ENCODE measurements at places on chromosomes 2 and 18.
A peak's percentile ranks its signal among the peaks of the same experiment; 100 is the strongest.

GRCh38 chr2:42573256-42573655 lies 4.8 kb downstream of the MTA3 start:
- no peak for DNase-seq

- no peak for DNase-seq
Measured at GRCh38 chr18:59414111-59414653, 55.1 kb upstream of the LMAN1 start.

DNA sequence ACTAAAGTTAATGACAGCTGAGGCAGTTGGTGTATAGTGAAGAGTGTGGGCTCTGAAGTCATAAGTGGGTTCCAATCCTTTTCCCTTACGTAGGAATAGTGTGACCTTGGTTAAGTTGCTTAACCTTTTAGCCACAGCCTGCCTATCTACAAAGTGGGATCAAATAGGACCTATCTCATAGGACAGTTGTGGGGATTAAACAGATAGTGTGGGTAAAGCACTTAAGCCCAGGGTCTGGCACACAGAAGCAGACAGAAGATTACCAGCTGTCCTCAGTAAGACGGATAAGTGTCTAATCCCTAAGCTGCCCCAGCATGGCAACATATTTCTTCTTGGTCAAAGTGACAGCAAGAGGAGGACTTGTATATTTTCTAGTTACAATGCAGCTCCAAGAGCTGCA lies 28.2 kb downstream of the UBE2F start:
- DNase-seq: no peak

- peak; percentile 64 for DNase-seq
Measured at GRCh38 chr2:166539340-166540162, 45.5 kb upstream of the SCN7A start.

DNA sequence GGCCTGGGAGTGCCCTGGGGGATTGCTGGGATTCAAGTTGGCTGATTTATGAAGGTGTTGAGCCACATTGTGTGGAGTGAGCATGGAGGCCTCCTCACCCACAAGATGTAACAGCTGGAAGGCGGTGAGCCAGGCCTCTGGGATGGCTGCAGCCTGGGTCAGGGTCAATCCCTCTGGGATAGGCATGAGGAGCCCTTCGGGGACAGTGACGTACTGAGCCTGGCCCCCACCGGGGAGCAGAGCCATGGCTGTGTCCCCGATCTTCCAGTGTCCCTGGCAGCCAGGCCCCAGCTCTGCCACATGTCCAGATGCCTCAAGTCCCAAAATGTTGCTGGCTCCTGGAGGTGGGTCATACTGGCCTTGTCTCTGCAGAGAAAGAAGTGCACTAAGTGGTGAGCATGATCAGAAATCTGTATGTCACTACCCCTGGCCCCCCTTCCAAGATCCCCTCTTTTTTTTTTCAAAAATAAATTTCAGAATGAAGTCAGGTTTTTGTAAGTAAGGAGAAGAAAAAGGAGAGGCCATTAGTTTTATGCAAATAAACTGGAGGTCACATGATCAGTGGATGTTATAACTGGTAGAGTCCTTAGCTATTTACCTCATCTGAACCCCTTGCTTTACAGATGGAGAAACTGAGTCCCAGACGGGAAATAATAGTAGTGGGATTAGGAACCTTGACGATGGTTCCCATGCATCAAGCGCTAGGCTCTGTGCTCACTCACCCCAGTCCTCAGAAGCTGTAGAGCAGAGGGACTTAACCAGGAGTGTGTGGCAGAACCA lies 1.7 kb downstream of the TP53I3 start:
- DNase-seq: no peak

DNA sequence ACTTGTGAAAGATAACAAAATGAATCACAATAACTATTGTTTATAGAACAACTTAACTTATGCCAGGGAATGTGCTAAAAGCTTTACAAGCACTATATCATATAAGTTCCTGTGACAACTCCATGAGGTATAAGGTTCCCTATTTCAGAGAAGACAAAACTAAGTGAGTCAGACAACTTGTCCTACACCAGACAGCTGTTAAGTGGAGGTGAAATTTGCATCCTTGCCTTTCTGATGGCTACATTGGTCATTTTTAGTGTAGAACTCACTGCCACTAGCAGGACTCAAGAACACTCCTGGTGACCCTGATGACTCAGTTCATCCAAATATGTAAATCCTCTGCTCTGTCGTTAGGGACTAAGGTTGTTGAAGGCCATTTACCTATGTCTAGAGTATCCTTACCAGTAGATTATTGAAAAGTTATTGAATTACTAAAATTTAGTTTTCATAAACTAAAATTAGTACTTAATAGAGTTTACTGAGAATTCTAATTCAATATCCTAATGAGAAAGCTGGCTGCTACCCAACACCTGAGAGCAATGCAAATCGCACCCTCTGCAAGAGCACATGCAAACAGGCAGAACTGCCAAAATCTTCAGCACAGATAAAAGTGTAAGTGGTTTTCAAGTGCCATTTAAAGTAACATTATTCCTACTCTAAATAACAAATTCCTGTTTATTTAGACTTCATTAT lies 636.2 kb downstream of the NRXN1 start:
- DNase-seq: no peak

DNA sequence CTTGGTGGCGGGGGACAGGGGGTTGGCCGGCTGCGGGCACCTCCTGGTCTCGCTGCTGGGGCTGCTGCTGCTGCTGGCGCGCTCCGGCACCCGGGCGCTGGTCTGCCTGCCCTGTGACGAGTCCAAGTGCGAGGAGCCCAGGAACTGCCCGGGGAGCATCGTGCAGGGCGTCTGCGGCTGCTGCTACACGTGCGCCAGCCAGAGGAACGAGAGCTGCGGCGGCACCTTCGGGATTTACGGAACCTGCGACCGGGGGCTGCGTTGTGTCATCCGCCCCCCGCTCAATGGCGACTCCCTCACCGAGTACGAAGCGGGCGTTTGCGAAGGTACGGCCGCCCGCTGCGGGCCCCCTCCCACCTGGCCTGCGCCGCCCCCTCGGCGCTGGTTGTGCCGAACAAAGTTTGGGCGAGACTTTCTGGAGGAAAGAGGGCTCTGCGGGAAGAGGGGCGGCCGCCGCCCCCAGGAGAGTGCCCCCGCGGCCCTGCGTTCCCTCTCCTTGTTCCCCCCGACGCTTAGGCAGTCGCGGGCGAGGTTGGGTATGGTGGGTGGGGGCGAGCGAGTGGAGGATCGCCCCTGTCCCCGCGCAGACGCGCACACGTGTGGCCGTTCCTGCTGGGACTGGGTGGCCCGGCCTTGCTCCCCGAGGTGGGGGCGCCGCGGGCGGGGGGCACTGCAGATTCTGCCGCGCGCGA lies 866 bp downstream of the CRIM1 start:
- DNase-seq: no peak

DNA sequence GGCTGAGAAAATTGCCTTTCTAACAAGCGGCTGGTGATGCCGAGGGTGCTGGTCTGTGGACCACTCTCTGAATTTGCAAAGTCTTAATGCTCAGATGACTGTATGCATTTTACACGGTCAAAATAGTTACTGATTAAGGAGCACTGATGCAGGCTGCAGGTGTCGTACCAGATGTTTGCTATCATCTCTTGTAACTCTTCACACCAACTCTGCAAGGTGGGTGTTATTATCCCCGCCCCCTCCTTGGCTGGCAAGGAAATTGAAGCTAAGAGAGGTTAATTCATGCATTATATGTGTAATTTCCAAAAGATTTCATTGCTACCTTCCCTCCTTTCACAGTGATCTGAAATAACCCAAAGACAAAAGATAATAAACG lies 13.0 kb upstream of the LBH start:
- DNase-seq: no peak

DNA sequence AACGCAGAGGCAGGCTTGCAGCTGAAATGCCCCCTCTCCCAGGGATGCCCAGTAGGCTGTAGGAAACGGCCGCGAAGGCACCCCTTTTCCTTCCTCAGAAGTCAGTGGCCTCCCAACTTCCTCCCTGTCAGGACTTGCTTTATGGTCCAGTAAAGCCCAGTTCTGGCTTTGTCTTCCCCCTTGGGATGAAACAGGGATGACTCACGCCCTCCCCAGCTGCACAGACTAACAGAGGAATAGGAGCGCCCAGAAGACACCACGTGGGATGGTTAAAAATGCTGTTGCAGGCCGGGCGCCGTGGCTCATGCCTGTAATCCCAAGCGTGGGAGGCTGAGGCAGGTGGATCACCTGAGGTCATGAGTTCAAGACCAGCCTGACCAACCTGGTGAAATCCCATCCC lies 6.9 kb downstream of the CREG2 start:
- DNase-seq: peak; percentile 49

- peak; percentile 71 for DNase-seq
Measured at GRCh38 chr2:186274936-186275575, 211.0 kb upstream of the ZC3H15 start.

DNA sequence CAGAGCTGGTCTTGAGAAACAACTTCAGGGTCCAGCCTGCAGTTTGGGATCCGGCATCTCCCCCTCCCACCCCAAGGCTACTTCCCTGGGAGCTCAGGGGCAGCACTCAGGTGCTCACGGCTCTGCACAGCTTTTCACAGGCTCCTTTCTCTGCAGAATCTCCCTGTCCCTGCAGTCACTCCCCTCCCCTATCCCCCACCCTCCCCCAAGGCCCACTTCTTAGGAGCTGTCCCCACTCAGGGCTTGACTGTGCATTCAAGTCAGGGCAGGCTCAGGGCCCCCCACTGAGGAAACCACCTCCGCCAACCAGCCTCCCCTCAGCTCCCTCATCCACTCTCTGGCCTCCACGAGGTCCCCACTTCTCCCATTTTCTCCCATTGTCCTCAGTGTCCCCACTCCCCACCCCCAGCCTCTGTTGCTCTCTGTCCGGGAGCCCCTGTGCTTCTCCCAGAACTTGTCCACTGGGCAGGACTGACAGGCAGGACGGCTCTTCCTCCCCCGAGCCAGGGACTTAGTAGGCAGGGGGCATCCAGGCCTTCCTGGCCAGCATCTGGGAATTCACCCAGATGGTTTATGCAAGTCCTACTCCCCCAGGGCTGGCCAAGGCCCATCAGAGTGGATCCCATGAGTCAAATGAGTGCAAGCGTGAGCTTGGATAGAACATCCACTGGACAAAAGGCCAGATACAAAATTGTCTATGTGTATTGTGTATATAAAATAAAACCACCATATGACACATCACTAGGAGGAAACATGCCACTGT lies 7.6 kb downstream of the NMUR1 start:
- no peak for DNase-seq

DNA sequence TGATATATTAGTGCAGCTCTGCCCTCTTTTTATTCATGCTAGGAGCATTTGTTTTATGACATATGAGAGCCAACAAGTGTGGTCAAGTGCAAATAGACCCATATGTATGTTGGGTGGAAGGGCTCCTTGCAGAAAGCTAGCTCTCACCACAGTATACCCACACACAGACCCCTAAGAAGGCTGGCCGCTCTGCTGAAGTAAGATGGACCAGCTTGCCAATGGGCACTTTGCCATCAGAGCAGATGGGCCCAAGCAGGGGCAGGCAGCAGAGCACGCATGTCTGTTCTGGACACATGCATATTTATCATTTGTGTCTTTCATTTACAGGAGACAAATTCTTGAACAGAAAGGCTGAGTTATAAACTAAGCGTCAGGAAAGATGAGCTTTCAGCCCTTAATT lies 187.5 kb upstream of the DTNA start:
- no peak for DNase-seq

DNA sequence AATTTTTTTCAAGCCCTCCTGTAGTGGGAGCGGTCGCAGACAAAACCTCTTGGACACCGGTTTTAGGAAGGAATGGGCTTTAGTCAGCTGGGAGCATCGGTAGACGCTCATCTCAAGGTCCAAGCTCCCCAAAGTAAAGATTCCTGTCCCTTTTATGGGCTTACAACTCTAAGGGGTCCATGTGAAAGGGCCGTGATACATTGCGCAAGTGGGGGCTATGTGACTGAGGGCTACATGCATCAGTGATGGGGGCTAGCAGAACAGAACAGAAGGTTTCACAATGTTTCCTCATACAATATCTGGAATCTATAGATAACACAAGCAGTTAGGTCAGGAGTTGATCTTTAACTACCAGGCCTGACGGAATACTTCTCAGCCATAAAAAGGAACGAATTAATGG lies 62.5 kb downstream of the CAMKMT start:
- DNase-seq: no peak

DNA sequence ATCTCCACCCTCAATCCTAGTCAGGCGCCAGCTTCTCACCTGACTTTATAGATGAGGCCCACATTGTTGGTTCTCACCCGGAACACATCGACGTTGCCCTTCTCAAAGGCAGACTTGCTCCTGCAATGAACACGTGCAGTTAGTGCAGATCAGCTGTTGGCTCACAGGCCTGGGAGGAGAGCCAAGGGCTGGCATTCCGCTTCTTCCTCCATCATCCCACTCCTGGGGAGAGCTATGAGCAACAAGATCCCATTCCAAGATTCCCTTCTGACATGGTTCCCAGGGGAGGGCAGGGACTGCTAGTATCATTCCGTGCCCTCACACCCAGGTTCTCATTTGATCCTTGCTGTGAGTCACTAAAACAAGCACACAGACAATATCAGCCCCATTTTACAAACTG lies 15.1 kb downstream of the LOXHD1 start:
- no peak for DNase-seq

- DNase-seq: no peak
Measured at GRCh38 chr2:47946593-47946992, 40.3 kb upstream of the FBXO11 start.

DNA sequence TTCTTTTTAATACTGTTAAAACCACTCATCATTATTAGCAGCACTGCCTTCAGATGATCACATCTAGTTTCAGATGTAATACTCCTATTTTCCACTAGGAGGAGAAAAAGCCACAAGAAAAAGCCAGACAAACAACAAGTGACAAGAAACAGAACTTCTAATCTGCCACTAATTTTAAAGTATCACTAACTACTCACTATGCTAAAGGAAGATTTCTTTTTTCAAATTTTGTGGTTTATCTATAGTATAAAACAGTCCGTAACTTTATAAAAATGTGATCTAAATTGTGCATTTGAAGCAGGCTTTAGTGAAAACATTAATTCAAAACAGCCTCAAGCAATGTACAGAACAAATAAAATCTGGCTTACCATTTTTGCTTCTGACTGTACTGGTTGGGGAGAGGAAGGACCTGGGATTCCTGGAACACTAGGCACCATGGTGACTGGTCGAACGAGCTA lies 56.8 kb downstream of the ATF2 start:
- DNase-seq: peak; percentile 54

DNA sequence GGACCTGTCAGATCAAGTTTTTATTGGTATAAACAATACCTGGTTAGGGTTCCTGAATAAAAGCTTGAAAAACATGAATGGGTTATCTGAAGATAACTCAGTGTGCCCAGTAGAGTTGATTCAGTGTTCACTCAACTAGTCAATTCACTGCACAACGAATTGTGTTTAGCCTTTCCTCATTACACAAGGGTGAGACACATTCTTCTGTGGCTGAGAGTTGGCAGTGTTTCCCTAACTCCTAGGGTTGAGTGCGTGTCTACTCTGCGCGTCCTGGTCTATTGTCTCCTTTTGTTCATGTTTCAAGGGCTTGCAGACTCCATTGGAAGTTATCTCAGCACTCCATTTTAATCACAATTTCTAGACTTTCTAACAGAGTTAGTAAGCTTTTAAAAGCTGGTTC lies 32.8 kb upstream of the TMEM178A start:
- peak; percentile 62 for DNase-seq

GRCh38 chr18:56637711-56638231 lies 621 bp downstream of the TXNL1 start:
- DNase-seq: no peak

All from fibroblast of skin of right quadriceps (primary cell).